Muscle of back (tissue), 13 donors: ENCODE measurements at places on chromosomes 5 and 9.

GRCh38 chr5:37850226-37850865, 10.5 kb upstream of the GDNF start:
- DNase-seq = peak; percentile 45

- no peak for DNase-seq
Measured at GRCh38 chr9:131275332-131276093, 797 bp downstream of the FAM78A start.

- no peak for DNase-seq
Measured at GRCh38 chr5:147686421-147686820, 96.1 kb downstream of the JAKMIP2 start.

DNA sequence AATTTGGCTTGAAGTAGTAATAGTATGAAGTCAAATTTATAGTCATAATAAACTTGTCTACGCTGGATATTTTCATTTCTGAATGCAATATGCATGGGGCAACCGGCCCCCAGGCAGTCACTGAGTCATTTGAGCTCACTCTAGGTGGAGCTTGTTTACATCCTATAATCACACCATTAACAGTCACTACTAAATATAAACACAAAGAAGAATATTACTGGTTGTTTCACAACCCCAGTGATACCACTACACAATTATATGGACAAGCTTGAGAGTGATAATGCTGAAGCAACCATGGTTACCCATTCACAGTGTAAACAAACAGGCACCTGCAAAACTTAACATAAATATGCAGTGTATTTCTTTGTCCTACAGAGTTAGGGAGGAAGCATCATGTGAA, 68.7 kb downstream of the MARCHF3 start:
- no peak for DNase-seq

DNA sequence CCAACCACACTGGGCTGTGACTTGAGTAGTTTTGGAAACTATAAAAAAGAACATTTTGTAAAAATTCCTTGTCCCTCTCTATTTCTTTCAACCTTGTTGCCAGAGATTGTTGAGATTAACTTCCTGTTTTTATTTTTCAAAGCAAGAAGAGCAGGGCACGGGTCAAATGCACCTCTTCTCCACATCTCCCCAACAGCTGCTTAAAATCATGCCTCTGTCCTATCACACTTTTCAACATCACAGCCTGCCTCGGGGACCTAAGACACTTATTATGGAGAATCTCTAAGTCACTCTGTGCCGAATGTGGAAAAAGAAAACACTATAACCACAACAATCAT, 280.3 kb upstream of the TNC start:
- DNase-seq = no peak

DNA sequence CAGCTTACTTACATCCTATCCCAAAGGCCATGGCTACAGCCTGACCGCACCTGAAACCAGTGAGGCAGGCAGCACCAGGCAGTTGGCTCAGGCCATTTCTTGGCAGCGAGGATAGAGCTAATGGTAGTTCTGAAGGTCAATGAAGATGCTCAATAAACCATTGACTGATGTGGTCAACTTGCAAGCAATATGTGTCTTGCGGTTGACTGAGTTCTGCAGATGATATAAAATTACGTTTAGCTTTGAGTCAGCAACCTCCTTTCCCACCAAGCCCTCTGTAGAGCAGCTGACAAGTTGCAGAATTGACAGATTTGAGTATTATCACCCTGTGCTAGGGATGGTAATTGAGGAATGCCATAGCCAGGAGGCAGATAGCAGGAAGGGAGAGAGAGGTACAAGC, 189.0 kb upstream of the PUM3 start:
- DNase-seq = no peak

- DNase-seq = no peak
Measured at GRCh38 chr9:114403153-114403756, 15.5 kb upstream of the AKNA start.
